LNCaP clone FGC (cell line): ENCODE measurements at places on chromosomes 1 and 21.

GRCh38 chr1:245576323-245576722 lies 421.5 kb downstream of the KIF26B start:
- no peak for DNase-seq

GRCh38 chr1:49436865-49437264 lies 586.9 kb downstream of the AGBL4 start:
- DNase-seq: no peak

GRCh38 chr1:246622035-246622652 lies 55.9 kb downstream of the CNST start:
- DNase-seq: no peak

GRCh38 chr1:85259912-85260274 lies 431 bp upstream of the C1orf52 start:
- no peak for DNase-seq

DNA sequence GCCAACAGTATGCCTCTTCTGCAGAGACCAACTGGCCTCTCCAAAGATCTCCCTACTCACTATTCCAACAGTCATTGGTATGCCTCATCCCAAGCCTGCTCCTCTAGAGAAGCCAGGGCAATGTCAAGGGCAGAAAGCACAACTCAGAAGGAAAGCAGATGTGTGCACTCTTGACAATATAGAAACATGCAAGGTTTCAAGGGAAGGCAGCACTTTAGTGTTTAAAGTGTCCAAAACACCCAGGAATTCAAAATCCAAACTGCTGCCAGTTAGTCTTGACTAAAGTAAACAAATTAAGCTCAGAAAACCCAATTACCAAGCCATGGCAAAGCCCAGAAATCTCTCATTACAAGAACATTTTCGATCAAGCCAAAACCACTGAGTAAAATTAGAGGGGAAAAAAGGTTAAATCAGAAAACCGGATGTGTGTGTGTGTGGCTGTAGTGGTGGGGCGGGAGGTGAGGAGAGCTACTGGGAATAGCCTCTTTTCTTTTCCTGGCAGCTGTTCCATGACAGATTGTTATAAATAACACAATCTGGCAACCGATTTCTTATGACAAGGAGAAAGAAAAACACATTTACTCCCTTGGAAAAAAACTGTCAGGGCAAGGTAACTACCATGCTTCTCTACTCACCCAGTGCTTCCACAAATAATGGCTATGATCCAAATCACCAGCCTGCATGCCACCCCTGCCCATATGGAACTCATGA lies 39.2 kb downstream of the EIF2B3 start:
- no peak for DNase-seq

DNA sequence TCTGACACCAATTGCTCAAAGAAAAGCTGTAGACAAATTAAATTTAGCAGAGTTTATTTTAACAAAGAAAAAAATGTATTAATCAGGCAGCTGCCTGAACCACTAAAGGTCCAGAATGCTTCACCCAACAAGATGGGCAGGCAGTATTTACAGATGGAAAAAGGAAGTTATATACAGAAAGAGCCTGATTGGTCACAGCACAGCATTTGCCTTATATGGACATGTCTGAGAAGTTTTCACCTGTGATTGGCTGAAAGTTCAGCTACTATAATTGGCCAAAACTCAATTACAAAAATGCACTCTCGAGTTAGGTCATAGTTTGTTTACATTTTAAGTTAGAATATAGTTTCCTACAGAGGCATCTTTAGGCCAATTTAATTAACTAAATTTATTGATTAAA lies 15.1 kb upstream of the FMO1 start:
- no peak for DNase-seq
